SK-N-DZ (cell line): ENCODE measurements at places on chromosomes 12 and 14.

DNA sequence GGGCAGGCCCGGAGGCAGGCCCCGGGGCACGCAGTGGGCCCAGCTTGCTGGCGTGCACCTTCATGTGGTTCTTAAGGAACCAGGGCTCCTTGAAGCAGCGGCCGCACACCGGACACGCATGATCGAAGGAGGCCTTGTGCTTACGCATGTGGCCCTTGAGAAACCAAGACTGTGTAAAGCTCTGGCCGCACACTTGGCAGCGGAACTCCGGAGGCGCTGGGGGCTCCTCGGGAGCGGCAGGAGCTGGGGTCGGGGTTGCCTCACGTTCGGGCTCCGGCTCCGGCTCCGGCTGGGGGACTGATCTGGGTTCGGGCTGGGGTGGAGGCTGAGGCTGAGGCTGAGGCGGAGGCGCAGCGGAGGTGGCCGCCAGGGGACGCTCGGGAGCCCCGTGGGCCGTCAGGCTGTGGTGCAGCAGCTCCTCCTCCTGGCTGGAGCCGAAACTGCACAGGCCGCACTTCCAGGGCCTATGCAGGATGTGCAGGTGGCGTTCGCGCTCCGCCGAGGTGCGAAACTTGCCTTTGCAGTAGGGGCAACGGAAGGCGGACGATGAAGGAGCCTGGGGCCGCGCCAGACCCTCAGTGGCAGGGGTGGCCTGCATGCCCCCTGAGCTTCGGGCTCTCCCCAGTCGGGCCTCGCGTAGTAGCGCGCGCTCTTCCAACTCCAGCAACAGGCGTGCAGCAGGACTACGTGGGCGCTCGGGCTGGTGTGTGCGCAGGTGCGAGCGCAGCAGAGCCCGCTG, 6.0 kb downstream of the ZNF219 start:
- peak; percentile 69 for DNase-seq

GRCh38 chr12:27981874-27982273, 9.3 kb upstream of the PTHLH start:
- no peak for DNase-seq

- DNase-seq = no peak
Observed at GRCh38 chr12:90355711-90356355, 599.1 kb downstream of the CCER1 start.

GRCh38 chr12:116461060-116461459, 98.1 kb upstream of the MAP1LC3B2 start:
- DNase-seq = no peak

DNA sequence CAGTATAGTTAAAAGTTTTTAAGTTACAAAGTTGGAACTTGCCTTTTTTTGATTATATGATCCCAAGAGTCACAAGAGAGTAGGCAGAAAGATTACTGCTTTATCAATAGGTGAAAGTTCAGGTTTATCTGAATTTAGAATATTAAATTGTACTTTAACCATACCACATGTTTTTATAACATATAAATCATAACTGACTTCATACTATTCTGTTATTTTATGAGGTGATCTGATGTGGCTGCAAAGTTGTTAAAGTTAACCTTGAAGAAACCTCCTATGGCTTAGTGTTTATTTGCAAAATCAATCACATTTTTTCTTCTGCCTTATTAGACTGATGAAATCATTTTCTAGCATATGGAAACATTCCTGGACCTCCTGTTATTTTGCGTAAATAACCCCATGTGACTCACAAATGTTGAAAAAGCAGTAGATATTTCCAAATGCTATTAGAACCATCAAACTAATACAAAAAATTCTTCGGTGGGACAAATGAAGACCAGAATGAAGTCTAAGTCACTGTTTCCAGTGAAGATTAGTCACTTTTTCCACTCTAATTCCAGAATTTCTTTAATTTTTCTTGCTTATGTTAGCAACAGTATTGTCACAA, 132.1 kb downstream of the RAD51B start:
- DNase-seq = no peak

DNA sequence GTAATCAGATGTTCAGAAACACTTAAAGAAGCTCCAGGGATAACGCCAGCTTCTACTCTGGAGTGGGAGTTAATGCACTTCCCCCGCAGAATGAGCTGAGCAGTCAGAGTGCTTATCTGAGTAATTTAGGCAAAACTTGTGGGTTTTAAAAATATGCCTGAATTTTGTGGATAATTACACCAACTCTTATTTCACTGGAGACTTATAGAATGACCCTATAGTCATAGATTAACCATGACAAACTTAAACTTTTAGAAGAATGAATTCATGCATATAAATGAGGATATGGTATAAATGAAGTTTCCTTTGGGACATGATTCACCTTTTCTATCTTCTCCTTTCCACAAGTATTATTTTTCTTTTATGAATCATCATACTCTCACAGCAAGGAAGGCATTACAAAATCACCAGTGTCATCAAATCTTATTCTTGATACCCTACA, 241.1 kb upstream of the FBXO33 start:
- no peak for DNase-seq

DNA sequence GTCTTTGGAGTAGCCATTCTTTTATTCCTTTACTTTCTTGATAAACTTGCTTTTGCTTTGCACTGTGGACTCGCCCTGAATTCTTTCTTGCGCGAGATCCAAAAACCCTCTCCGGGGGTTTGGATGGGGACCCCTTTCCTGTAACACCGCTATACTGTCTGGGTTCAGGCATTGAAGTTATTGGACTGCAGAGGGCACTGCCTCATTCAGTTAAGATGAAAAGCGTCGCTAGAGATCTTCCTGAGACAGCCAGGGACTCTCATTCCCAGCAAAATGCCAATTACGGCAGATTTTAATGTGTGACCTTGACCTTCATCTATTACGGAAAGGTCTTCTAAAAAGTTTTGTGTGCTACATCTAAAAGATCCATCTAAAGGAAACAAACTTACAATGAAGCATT, 17.3 kb upstream of the RIMKLB start:
- no peak for DNase-seq

GRCh38 chr12:109214131-109214530, 95.0 kb downstream of the FOXN4 start:
- DNase-seq = no peak

- no peak for DNase-seq
Observed at GRCh38 chr12:26203167-26203780, 7.9 kb downstream of the SSPN start.

DNA sequence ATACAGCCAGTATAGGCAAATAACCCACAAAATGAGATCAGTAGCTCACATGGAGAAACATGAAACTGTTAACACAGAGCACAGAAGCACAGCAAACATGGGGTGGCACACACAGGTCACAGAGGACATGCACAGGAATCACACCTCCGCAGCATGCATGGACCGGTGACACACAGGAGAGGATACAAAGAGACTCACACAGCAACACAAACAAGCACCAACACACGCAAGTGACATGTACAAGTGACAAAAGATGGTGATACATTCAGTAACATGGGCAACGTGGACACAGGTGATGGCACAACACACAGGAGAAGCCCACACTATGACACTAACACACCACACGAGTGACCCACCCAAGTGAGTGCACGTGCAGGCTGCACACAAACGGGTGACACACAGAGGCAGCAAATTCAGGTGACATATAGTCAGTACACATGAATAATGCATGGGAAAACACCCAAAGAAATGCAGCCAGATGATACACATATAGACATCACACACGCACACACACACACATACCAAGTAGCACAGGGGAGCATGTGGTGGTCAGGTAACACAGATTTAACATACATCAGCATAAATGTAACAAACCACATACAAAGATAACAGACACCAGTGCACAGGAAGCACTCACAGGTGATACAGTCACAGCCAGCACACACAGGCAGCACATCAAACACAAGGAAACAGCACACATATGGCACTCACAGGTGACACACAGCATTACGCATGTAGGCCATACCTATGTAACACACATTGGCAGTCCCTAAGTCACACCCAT, 216.0 kb upstream of the SFSWAP start:
- no peak for DNase-seq

DNA sequence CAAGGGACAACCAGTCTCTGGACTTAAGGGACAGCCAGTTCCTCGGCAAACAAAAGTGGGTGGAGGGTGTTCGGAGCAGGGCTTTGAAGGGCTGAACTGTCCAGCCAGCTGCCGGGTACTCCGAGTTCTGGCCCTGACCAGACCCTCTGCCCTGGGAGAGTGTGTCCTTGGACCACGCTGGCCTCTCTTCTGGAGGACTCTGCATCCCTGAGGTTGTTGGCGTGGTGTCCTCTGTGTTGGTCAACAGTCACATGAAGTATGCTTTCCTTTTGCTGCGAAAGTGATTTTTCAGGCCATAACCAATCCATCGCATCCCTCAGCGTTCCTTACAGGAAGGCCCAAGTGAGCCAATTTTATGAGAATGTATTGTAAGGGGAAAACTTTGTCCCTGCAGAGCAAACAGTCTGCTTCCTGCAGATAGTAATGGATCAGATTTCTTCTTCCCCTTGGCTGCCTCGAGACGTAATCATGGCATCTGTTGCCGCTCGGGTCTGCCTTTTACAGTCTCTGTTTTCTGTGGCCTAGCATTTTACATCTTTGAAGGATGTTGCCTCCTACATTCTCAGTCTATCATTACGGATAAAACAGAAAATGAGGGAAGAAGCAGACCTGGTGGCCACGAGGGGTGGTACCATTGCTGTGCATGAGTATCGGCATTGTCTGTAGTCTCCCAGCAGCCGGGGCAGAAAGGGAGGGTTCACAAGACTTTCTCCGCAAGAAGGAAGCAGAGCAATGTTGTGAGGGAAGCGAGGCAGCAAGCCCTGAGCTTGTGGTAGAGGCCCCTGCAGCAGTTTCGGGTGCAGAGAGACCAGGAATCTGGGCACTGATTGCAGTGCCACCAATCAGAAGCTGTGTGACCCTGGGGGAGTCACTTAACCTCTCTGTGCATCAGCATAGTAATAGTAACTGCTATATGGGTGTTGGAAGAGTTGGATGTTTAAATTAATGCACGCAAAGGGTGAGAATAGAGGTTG, 47.4 kb downstream of the SMIM41 start:
- peak; percentile 6 for DNase-seq

DNA sequence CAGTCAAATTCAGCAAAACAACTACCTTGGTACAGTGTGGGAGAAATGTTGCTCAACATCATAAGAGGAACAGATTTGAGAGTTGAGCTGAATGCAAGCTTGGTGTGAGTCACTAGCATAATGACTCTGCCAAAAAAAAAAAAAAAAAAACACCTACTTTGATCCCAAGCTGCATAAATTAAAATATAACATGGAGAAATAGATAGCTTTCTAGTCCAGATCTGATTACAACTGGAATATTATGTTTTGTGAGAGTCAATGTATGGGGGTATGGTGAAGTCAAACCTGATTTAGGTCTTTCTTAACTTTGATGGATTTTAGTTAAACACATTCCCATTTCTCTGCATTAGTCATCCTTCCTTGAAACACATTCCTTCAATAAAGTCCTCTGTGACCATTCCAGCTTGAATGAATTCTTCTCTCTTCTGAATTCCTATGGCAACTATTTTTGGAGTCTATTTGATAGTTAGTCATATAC, 188.1 kb downstream of the SLC5A8 start:
- no peak for DNase-seq

GRCh38 chr14:81561084-81561775, 27.6 kb upstream of the SEL1L start:
- DNase-seq = no peak

DNA sequence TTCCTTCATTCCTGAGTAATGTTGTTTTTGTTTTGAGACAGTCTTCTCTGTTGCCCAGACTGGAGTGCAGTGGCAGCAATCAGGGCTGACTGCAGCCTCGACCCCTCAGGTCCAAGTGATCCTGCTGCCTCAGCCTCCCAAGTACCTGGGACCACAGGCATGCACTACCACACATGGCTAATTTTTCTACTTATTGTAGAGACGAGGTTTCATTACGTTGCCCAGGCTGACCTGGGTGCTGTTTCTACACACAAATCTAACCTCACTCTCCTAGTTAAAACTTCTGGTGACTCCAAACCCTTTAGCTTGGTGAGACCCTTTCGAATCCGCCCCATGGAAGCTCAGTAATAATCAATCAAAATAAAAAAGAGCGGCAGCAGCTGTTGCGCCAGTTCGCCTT, 1.3 kb downstream of the TMEM116 start:
- DNase-seq = no peak

DNA sequence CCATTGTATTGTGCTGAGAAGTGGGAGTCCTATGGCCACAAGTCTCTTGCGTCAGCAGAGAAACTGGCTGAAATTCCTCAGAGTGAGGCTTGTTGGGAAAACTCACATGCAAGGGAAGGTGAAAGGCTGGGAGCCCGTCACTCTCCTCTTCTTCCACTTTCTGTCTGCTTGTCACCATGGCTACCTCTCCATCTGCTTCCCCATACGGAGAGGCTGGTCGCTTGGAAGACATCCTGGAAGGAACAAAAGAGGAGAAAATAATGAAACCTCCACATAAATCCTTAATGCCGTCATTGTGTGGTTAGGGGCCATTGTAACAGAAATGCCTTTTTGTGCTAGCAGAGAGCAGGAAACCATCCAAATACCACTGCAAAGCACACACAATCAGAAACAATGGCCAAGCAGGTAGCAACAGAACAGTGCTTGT, 53.7 kb downstream of the SOX5 start:
- DNase-seq = no peak

DNA sequence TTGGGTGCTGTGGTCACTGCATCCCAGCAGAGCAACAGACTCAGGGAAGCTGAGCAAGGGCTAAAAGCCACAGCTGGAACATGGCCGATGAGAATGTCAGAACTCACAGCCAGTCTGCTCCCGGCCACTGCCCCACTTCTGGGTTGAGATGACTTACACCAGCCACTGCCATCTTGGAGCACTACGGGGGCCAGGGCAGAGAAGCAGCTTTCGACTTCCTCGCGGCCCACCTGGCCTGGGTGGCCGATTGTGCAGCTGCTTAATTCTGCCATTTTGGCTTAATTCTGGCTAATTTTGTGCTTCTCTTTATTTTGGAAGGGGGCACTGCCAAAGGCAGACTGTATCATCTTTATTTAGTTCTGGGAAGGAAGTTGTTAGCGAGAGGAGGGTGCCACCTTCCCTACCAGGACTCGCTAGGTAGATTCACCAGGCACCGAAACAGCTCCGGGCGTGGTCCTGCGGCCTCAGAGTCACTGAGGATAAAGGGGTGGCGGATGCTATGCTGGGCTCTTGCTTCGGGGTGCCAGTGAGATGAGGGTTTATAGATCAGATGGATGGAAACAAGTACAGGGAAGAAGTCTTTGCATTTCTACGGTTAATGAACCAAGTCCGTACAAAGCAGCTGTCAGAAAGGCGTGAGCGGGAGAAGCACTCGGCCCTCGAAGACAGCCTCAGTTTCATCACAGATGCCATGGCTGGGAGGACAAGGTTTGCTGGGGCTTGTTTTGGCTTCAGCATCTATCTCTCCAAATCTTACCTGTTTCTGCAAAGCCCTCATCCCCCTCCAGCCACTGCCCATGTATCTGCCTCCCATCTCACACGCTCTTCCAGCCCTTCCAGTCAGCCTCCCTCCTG, 147.8 kb downstream of the PIWIL1 start:
- DNase-seq = no peak

GRCh38 chr12:5996459-5996858, 51.4 kb upstream of the ANO2 start:
- DNase-seq = no peak

DNA sequence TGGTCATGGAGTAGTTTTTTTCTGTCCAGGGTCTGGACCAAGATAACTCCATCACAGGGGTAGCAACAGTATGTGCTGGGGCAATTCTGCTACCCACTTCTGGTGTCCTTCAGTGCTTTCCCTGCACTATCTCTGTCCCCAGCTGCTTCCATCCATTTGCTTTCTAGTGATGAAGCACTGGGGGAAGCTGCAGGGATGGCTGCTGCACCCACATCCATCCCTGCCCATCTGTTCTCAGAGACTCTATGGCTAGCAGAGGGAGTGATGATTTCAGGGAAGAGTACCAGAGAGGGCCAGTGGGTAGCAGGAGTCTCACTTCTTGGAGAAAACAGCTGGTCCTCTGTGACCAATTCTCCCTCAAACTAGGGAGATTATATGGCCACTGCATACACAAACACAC, 44.1 kb downstream of the ETV6 start:
- no peak for DNase-seq
